NCI-H1694 (cell line): ENCODE measurements at places on chromosomes 16 and 17.
A peak's percentile ranks its signal among the peaks of the same experiment; 100 is the strongest.

DNA sequence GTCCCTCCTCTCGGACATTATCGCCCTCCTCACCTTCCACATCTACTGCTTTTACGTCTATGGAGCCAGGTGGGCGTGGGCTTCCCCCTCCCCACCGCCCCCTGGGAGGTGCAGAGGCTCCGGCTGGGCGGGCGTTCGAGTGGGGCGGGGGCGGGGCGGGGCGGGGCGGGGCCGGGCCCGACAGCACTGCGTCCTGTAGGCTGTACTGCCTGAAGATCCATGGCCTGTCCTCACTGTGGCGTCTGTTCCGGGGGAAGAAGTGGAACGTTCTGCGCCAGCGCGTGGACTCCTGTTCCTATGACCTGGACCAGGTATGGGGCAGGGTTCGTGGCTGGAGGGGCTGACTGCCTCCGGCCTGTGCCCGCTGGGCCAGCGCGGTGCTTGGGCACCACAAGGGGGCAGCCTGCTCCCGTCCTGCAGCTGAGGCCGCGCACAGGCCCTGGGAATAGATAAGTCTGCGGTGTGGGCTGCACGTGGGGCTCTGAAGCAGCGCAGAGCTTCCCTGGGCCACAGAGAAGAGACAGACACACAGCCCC, 9.2 kb downstream of the PIGQ start:
- DNase-seq = peak; percentile 31

GRCh38 chr17:29090750-29091605, 48.0 kb downstream of the PIPOX start:
- DNase-seq = peak; percentile 60

DNA sequence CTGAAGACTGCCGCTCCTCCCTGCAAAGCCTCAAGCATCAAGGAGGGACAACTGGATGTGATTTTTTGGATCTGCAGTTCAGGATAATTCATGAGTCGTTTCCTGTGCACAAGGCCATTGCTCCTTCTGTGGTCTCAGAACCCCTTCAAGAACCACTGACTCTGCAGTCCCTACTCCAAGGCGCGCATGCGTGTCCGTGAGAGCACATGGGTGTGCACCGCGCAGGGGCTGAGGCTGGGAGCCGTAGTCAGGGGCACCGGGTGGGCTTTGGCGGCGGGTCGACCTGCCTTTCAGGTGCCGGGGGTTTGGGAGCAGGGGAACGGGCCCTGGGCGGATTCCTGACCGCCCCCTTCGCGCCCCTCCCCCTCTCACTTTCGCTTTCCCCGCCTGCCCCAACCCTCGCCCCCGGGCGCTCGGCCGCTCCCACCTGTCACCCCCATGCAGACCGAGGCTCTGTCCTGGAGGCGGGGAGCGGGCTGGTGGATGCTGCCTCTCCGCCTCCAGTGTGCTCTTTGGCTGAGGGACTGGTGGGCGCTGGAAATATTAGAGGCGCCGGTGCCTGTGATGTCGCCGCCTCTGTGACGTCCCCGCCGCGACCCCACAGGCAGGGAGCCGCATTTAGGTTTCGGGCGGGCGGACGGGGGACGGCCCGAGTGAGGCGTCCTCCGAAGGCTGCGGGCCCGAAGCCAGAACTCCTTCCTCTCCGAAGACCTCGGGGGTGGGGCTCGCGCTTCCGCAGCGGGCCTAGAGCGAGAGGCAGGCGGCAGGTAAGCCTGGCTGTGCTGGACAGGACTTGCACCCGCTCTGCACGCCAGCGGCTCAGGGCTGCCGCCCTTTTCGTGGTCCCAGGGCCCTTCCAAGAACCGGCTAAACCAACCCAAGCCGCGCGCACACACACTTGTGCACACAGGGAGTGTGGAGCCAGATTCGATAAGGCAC, at the start of gene SPATA32:
TSS of gene SPATA32 (minus strand) at position 518 of the 939 bp plus-strand sequence. CDS start at position 440, 78 bp downstream.
- no peak for DNase-seq

- DNase-seq = no peak
Observed at GRCh38 chr17:62164747-62165722, 100.0 kb upstream of the MED13 start.

DNA sequence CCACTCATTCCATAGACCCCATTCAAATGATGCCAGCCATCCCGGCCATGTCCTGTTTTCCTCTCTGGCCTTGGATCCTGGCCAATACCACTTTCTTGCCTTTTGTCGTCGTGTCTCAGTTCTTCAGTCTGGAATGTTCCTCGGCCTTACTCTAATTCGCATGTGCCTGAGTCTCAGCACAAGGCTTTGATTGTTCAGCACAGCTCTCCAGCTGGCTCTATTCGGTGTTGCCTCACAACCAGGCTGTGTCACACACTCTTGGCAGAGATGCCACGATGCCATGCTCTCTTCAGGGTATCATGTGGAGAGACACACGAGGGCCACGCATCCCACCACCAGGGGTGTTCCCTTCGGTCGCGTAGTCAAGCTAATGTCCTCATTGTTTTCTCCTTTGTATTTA, 1.8 kb upstream of the VPS4A start:
- no peak for DNase-seq

- no peak for DNase-seq
Observed at GRCh38 chr16:88970050-88970449, 7.0 kb downstream of the CBFA2T3 start.

DNA sequence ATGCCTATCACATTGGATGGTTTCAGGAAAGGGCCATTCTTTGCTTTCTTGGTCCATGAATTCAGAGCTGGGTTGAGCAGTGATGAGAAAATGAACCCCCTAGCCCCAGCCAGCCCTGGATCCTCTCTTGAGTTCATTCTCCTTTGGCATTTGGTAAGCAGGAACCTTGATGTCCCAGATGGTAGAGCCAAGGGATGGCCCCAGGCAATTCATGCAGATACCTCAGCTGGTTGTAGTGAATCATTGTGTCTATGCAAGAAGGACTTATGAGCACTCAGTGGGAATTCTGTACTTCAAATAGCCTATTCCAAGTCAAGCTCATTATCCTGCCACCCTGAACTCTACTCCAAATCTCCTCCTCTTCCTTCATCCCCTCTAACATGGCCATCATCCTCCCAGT, 412.7 kb downstream of the UTP18 start:
- DNase-seq = no peak

- no peak for DNase-seq
Observed at GRCh38 chr16:27311448-27311830, 2.3 kb upstream of the IL4R start.

DNA sequence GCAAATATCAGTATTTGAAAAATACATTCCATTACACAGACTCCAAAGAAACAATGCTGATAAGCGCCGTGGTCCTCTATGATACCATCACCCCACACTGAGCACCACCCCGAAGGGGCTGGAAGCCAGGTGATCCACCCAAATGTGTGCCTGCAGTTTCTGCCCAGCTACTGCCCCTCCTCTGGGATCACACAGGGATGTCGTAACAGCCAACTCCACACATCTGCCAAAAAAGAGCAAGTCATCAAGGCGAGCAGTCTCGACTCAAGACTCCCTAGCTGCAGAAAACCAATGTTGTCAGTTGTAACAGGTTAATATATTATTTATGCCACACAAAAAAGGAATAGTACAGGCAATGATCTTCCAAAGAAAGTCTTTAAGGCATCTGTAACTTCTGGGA, 21.0 kb downstream of the CYB5D2 start:
- no peak for DNase-seq
